M059J (cell line): ENCODE measurements at places on chromosomes 2 and 18. TPM values are rescaled to one million over a fixed set of nuclear protein-coding genes. Genes with fewer than 3 reads are reported as not detected.

- DNase-seq = no peak
These were observed 16.1 kb downstream of the PPP3R1 start for GRCh38 chr2:68236103-68236734.

GRCh38 chr2:42796427-42797248 lies 4.3 kb upstream of the HAAO start:
- DNase-seq = no peak

DNA sequence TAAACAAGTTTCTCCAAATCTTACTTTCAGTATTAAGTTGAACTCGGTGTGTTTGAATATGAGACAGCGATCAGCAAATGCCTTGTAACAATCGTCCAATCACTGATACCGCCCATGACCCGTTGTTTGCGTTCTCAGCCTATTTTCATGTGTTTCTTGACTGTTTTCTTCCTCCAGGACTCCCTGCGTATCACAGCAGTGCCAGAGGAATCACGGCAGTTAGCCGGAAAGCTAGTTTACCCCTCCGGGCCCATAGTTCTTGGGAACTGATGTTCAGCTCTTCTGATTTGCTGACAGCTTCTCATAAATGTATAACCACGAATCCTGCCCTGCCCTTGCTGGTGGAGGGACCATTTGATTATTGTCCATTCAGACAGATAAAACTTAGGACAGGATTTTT lies 42.2 kb upstream of the TPO start:
- no peak for DNase-seq

The SERPINB11 gene
- total RNA-seq = not detected in 2 replicates

The LRRC30 gene
- not detected in 2 replicates for total RNA-seq

The SERPINB2 gene
- 24.2 and 26.6 TPM in 2 replicates for total RNA-seq

The LBX2 gene
- 0.10 and 1.6 TPM in 2 replicates for total RNA-seq

The LRRFIP1 gene
- 12.5 and 29.9 TPM in 2 replicates for total RNA-seq

The IL36G gene
- total RNA-seq = not detected in 2 replicates
